ENCODE measurements at places on chromosomes 7 and 10. TPM values are rescaled to one million over a fixed set of nuclear protein-coding genes. Genes with fewer than 3 reads are reported as not detected.

- no peak for DNase-seq
Measured at GRCh38 chr7:14507617-14508016, 394.9 kb downstream of the DGKB start.

DNA sequence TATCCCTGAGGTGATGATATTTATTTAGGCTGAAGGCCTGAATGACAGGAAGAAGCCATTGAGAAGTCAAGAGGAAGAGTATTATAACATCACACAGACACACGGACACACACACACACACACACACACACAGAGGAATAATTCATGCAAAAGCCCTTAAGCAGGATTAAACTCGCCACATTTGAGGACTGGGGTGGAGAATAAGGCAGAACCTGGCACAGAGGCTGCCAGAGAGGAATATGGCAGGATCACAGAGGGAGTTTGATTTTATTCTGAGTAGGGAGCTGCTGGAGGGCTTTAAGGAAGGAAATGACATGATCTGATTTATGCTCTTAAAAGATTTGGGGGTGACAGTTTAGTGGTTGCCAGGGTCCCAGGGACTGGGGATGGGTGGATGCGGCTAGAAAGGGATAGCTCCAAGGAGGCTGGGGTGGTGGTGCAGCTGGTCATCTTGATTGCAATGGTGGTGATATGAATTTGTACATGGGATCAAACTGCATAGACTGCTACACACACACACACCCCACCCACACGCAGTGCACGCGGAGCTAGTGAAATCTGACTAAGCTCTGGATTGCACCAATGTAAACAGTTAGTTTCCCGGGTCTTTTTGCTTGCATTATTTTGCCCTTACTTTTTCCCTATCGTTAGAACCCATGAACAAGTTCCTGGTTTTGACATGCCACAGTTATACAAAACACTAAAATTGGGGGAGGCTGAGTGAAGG is 11.2 kb downstream of the SMURF1 start:
- no peak for DNase-seq

- no peak for DNase-seq
Measured at GRCh38 chr10:36808625-36809362, 316.6 kb upstream of the ANKRD30A start.

DNA sequence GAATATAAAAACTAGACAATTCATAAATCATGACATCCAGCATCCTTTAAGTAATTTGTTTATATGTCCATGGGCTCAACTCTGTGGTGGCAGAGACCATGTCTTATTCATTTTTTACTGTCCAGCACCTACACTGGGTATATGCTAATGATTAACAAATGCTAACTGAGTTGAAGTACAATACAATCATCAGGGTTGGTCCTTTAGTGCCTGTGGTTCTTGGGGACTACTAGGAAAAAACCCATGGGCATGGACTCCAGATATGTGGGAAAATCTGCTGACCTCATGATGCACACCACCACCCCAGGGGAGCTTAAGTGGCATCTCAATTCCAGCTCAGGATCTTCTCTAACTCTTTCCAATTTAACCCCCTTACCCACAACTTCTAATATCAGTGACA is 85.3 kb upstream of the YAE1 start:
- DNase-seq = no peak

DNA sequence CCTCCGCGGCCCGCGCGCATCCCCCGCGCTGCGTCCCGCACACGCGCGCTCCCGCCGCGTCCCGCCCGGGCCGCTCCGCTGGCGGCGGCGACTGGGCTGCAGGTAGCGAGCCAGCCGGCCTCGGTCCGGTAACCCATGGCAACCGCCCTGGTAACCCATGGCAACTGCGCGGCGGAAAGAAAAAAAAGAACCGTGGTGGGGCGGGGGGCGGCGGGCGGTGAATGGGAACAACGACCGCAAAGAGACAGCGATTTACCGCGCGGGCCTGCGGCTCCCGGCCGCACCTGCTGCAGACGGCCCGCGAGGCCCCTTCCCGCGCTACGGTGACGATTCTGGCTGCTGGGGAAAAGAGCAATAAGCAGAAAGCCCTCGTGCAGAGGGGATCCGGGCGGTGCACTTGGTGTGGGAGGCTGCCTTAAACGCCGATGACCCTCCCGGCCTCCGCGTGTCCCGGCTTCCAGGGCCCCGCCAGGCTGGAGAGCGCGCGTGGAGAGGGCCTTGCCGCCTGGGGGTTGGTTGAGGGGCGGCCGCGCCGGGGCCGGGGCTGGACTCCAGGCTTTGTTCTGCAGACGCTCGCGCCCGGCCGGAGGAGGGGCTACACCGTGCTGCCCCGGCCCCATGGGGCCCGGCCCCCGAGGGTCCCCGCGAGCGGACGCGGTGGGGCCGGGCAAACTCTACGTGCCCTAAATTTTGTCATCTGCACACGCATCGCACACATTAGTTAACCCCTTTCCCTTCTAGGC is 84.7 kb downstream of the SNX10 start:
- peak; percentile 48 for DNase-seq

DNA sequence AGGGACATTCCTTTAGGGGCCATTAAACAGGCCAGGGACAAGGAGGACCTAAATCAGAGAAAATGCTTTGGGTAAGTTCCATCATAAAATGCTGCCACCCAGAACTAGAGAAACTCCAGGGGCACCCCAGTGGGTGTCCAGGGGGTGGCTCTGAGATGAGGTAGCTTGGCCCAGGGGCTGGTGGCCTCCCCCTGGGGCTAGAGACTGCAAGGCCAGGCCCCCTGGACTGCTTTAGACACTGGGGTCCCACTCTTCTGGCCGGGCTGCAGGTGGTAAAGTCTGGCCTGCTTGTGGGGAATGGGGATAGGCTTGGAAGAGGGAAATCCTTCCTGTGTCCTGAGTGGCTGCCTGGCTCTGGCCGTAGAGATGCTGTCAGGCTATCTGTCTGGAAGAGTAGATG is 169.6 kb upstream of the PODXL start:
- no peak for DNase-seq

DNA sequence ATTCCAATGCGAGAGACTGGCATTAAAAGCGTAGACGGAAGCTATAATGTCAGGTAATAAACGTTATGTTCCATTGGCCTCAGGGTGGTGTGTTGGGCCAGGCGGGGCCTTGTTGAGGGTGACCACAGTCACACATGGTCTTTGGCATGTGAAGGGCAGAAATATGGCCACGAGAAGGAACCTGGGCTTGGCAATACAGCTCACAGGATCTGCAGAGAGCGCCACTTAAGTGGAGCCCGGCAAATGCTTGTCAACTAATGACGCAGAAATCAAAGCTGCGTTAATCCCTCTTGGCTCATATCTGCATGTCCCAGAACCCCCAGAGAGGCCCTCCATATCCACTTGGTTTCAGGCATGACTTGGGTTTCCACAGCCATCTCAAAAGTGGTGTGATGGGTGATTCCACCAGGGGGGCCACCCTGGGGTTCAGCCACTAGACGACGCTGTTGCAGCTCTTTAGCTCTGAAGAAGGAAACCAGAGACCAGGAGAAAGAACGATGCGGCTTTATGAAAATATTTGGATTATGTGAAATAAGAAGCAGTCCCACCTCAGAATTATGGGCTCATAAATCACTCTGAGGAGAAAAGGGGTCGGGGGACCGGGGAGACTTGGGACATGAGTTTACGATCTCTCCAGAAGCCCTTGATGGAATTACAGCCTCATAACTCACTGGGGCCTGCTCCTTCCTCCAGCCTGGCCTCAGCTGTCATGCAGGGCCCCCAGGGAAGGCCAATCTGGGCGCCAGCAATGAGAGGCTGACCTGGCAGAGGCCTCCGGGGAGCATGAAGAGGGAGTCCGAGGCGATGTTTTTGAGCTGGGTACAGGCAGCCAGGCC is 462.5 kb downstream of the PLXNA4 start:
- no peak for DNase-seq

- no peak for DNase-seq
Measured at GRCh38 chr7:66015440-66016130, 33.6 kb upstream of the GUSB start.

GRCh38 chr10:127762925-127763324 is 25.9 kb downstream of the FOXI2 start:
- no peak for DNase-seq

GRCh38 chr10:3668276-3668965 is 116.6 kb downstream of the KLF6 start:
- DNase-seq = peak; percentile 81

DNA sequence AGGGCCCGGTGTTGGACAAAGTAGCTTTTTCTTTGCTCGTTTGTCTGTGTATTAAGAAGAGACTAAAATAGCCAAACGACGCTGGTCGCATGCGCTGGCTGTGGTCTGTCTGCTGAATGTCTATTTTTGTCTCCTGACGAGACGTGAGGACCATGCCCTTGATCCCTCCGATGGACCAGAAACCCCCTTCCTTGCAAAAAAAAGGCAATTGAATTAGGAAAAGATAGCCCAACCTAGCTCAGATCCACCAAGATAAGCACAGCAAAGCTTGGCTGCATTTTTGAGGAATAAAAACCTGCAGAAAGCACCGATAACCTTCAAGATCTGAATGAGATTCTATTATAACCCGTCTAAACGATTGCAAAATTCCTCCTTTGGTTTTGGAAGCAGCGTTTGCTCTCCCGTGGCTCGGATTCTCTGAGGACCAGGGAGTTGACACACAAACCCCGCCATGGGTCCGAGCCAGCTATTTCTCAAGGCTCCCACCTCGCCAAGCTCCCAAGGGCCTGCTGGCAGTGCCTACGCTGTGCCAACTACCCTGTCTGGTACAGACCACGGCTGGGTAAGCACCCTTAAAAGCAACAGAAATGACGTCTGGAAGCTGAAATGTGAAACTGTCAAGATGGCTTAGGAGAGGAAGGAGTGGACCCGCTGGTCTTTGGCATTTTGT is 17.7 kb upstream of the TTYH3 start:
- DNase-seq = no peak

DNA sequence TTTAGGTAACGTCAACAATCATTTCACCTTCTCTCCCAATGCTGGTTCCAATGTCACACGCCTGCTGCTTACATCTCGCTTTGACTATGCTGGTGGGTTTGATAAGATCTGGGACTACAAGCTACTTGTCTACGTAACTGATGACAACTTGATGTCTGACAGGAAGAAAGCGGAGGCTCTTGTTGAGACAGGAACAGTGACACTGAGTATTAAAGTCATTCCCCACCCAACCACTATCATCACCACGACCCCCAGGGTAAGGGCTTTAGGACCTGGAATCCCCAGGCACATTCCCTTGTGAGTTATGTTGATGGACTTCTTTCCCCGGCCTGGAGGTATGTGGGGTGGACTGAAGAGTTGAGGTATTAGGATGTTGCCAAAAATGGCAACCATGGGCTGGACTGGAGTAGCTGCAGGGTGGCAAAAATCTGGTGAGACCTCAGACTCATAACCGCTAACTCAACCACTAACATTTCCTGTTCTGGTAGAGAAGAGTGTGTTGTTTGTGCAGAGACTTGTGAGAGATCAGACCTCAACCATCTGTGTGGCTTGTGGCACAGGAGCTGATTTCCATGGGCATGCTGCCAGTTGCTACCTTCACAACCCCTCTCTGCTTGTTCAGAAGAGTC is 59.2 kb downstream of the CDHR3 start:
- peak; percentile 79 for DNase-seq

- no peak for DNase-seq
Measured at GRCh38 chr7:96675548-96675947, 34.1 kb downstream of the SEM1 start.

GRCh38 chr10:104333728-104334373 is 4.4 kb downstream of the ITPRIP start:
- no peak for DNase-seq

DNA sequence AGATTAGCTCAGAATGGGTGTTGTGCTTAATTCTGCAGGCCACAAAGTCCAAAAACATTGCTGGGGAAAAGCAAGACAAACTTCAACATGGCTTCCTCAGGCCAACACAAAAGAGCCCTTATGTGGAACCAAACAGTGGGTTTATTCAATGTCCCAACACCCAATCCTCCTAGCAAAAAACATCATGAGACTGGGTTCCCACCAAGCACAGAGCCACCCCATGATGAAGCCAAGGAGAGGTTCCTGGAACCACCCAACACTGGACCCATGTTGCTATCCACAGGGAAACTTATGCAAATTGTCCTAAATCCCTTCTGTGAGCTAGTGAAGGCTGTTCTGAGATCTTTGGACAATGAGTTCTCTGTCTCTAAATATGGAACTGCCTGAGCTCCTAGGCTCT is 24.0 kb downstream of the SLC25A13 start:
- no peak for DNase-seq

DNA sequence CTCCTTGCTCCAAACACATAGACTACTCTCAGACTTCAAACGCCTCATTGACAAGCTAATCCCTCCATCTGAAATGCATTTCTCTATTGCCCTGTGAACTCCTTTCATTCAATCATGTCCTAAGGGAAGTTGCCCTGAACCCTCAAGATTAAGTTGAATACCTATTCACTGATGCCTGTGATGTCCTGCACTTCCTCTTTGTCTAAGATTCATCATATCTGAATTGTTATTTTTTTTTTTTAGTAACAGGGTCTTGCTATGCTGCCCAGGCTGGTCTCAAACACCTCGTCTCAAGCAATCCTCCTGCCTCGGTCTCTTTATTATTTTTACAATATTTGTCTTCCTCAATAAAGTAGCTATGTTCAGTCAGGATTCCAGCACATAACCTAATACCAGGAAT is 3.2 kb downstream of the PSMA2 start:
- no peak for DNase-seq

- DNase-seq = no peak
Measured at GRCh38 chr7:129781928-129782817, 170.6 kb downstream of the UBE2H start.

DNA sequence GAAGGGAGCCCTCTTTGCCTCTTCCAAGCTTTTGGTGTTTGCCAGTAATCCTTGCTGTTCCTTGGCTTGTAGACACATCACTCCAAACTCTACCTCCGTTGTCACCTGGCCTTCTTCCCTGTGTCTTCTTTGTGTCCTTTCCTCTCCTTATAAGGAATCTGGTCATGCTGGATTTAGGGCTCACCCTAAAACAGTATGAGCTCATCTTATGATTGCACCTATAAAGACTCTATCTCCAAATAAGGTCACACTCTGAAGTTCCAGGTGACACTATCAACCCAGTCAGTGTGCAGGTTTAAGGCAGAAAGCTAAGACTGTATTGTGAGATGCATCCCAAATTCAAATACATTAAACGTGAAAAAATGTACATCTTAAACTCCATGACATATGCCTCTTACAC is 49.0 kb upstream of the ZRANB1 start:
- no peak for DNase-seq

DNA sequence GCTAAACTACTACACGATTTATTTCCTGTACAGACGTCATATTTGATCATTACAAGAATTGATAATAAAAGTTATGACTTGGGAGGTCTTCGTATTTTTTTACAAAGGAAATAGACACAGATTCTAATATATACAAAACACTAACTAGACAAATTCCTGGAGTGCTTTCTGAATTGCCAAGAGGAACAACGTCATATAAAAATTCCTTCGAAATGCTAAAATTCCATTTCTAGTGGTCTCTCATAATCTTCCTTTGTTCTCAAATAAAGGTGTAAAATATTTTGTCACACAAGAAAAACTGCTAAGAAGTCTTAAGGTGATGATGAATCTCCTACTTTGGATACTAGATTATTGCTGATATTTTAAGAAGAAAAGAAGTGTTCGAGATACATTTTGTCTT is 85.4 kb downstream of the CDK6 start:
- no peak for DNase-seq

GRCh38 chr10:49781247-49781646 is 19.1 kb upstream of the OGDHL start:
- DNase-seq = no peak

Gene CYP3A4
- total RNA-seq = not detected

Gene MCM10
- total RNA-seq = 68.3 TPM

Gene NPC1L1
- total RNA-seq = not detected

Gene ACBD7
- 4.4 TPM for total RNA-seq

Gene H2BK1
- 0.76 TPM for total RNA-seq

Gene FRMD4A
- total RNA-seq = 0.82 TPM

Gene MYPN
- total RNA-seq = not detected

Gene BAIAP2L1
- total RNA-seq = 1.0 TPM

All from activated CD8-positive, alpha-beta T cell treated with anti-CD3 and anti-CD28 coated beads, Interleukin-2, amount 10 ng/mL, durations not matched to agents 7 days and 5 days (primary cell).